ENCODE measurements at places on chromosomes 5 and 9.

- DNase-seq, result no peak
Measured at GRCh38 chr5:40871177-40871576, 30.0 kb downstream of the CARD6 start.

GRCh38 chr9:120383999-120384924, 195.7 kb downstream of the CDK5RAP2 start:
- no peak for DNase-seq

- DNase-seq, result peak; percentile 65
Measured at GRCh38 chr5:96388176-96388575, 44.9 kb downstream of the PCSK1 start.

DNA sequence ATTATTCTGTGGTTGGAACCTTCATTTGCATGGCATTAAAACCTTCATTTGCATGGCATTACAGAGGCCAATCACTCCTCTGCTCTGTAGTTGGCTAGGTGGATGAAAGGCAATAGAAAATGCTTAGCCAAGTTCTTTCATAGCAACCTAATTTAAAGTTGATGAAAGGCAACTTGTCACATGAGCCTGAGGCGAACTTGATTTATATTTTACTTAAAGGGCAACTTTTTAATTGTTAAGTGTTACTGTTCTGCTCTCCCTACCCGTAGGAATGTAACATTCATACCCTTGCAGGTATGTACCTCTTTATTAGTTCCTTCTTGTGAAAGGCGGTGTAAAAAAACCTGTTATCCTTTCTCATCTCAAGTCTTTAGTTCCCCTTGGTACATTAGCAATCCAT, 7.9 kb upstream of the ERMP1 start:
- DNase-seq, result no peak

GRCh38 chr5:97834561-97834960, 651.5 kb upstream of the RIOK2 start:
- DNase-seq, result no peak

DNA sequence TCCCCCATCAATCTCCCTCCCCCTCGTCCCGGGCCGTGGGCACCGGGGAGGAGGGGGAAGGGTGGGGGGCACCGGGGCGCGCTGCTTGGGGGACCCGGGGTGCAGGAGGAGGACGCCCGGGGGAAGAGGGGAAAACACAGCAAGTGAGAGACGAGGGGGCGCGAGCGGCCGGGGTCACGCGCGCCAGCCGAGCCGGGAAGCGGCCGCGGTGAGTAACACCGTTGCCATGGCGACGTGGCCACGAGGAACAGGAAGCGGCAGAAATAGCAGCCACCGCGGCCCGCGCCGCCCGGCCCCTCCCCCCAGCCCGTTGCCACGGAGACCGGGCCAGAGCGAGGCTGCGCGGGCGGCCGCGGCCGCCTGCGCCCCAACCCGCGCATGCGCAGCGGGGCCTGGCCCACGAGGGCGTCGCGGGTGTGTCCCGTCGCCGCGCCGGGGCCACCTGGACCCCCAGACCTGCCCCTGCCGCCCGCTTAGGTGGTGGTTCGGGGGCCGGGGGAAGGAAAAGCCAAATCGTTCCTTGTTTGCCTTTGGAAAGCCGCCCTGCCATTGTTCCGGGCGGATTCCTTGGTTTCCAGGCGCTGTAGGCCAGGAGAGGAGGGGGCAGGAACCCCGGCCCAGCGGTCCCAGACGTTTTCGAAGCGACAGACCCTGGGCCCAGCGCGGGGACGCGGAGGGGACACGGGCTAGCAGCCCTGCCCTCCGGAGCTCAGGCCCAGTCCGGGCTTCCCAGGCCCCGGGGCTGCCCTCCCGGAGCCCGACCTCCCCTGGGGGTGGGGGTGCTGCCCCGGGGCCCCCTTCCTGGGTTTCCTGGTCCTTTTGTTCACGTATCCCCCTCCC, 207.1 kb downstream of the C9orf50 start:
- peak; percentile 97 for DNase-seq

Measured in fibroblast of villous mesenchyme (primary cell).